HepG2 (cell line): ENCODE measurements at places on chromosomes 12 and 14. TPM values are rescaled to one million over a fixed set of nuclear protein-coding genes. Genes with fewer than 3 reads are reported as not detected.

- DNase-seq, result no peak
Measured at GRCh38 chr14:97993508-97994019, 1196.4 kb downstream of the VRK1 start.

DNA sequence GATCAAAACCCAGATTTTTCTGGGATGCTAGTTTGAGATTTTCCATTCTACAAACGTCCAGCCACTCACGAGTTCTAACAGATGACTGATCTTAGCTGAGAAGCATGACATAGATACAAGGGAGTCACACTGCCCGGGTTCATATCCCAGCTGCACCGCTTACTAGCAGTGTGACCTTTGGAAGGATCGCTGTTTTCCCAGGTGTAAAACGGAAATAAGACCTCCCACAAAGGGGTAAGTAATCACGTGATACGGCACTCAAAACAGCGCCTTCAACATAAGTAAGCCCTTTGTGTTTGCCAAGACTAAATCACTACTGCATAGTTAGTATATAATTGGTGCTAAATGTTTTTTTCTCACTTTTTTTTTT, 624 bp upstream of the PWP1 start:
- DNase-seq, result peak; percentile 96

- DNase-seq, result no peak
Measured at GRCh38 chr14:34792598-34792997, 78.2 kb upstream of the CFL2 start.

DNA sequence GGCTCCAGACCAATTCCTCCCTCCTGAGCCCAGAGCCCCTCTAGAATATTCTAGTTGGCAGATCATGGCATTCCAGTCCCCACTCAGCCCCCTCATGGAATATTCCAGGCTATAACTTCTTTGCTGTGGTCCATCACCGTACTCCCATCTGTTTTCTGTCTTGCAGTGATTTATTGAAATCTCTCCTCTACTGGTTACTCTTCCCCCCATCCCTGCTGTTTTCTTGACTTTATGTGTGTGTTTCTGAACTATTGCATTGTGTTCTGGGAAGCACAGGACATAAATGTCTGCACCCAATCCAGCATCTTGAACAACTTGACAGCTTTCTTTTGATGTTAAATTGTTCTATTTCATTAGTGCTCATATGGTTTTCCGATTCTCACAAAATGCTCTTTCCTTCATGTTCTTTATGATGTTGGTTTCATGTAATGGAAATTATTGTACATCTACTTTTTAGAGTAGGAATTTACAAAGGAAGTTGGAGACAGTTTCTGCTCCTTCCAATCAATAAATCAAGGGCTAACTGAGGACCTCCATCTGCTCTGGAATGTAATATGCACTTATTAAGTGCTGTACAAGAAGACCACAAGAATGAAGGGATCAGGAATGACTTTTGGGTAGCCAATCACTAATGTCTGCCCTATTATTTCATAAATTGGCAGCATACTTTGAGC, 26.3 kb downstream of the PDE6H start:
- no peak for DNase-seq

DNA sequence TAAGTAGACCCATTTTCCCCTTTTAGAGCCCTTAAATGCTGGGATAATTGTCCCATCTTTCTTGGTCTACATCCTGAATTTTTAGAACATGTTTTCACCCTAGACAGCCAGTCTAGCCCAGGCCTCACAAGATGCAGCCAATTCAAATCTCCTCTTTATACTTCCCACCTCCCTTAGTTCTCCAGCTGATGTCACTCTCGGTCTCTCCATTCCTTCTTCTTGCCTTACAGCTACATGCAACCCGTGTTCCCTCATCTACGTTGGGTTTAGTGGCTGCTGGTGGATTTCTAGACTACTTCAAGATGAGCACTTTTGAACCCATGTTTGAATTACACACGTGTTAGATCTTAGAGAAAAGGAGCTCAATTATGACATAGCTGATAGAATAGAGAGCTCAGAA, 132.0 kb downstream of the PPM1H start:
- no peak for DNase-seq

- DNase-seq, result peak; percentile 52
Measured at GRCh38 chr12:27549236-27549800, 25.3 kb downstream of the PPFIBP1 start.

SLC39A2 gene
- total RNA-seq, result 0.11 TPM in 1 of 2 replicates, not detected in the other

GRCh38 chr14:36394593-36394992, 74.2 kb upstream of the MBIP start:
- DNase-seq, result no peak

DNA sequence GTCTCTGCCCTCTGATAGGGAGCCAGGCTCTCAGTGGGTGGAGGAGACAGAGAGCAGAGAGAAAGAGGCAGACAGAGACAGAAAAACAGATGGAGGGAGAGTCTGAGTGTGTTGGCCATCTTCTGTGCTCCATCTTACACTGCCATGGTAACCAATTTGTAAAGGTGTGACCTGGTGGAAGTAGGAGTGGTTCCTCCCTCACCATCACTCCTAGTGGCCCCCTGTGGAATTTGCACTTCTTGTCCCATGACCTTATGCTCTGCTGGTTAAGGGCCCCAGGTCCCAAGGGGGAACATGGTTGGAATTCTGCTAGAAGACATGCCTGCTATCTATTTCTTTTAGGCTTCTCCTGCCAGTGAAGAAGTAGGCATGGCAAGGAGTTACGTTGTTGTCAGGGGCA, 376.7 kb upstream of the CCDC196 start:
- DNase-seq, result no peak

- DNase-seq, result no peak
Measured at GRCh38 chr12:1949771-1950470, 31.5 kb upstream of the CACNA2D4 start.

DNA sequence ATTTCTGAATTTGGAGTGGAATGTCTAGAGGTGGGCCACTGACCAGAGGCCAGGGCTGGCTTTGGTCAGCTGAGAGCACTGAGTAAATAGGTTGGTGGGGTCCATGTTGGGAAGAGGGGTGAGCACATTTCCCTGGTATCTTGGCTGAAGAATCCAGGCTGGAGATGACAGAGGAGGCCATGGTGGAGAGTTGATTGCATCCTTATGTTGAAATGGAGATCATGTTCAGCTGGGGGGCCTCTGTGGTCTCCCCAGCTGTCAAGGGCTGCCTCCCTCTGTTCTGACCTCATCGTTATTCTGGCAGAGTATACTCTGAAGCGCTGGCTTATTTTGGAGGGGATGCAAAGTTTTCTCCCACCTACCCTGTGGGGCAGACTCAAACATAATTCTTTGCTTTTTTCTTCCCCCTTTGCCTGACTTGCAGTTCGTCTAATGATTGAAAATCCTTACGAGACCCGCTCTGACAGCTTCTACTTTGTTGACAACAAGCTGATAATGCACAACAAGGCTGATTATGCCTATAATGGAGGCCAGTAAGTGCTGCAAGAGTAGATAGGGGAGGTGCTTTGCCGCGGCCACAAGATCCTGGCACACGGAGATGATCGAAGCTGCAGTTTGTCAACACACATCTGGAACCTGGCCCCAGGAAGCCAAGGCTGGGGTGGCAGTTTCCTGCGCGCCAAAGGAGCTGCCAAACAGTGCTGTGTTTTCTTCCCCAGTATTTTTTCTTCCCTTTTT, 6.0 kb upstream of the ACADS start:
- DNase-seq, result no peak

ASIC1 gene
- 0.24 and 0.44 TPM in 2 replicates for total RNA-seq

SLC25A21 gene
- total RNA-seq, result 2.9 and 3.3 TPM in 2 replicates

DNA sequence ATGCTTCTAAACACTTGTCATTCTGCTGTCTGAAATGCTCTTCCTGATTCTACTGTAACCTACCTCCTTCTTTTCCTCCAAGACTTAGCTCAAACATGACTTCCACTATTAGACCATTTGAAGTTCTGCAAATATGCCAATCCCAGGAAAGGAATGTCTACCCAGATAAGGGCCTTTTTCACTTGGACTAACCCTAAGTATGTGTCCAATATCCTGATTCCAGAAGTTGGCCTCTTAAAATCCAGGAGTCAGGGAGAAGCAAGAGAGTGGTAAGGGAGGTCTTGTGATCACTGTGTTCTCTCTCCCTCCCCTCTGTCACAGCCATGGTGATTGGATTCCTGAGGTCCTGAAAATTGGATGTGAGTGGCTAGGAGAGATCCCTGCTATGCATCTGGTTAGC, 30.2 kb downstream of the ADCY6 start:
- DNase-seq, result no peak

DNA sequence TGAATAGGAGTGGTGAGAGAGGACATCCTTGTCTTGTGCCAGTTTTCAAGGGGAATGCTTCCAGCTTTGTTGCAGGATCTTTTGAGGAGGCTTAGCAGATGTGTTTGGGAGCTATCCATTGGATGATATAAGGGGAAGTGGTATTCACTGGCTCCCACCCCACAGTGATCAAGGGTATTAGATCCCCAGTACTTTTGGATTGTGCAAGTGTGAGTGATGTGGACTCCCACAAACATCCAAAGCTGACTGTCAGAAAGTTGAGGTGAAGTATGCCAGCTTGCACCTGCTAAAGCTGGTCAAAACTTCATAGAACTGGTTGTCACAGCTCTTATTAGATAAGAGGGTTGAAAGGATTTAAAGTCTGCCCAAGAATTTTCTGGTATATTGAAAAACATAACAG, 110.1 kb upstream of the BTG1 start:
- DNase-seq, result no peak
